Activated naive CD8-positive, alpha-beta T cell treated with anti-CD3 and anti-CD28 coated beads, Interleukin-2, amount 50 U/mL, for 24 hours (primary cell): ENCODE measurements at places on chromosomes 11 and 22.

- no peak for DNase-seq
These were observed 23.8 kb downstream of the CTR9 start for GRCh38 chr11:10774811-10775210.

DNA sequence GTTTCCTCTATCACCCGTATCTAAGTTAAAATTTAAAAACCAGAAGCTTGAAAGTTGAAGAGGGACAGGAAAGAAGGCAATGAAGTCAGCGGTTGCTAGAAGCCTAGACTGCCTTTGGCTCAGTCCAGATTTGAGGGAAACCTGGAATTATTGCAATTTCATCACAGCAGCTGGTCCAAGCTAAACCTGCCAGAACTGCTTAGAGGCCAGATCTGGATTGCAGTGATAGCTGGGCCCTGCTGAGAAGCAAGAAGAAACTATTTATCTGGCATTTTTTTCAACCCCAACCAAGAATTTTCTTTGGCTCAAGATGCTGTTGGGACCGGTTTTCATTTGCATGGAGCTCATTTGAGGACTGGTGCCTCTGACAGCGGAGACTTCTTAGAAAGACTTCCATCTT is 121.5 kb upstream of the TEAD1 start:
- no peak for DNase-seq

- DNase-seq = no peak
These were observed 494 bp downstream of the CHID1 start for GRCh38 chr11:910044-910588.

- DNase-seq = no peak
These were observed 7.1 kb upstream of the VWA5A start for GRCh38 chr11:124108156-124108555.

- no peak for DNase-seq
These were observed 24.9 kb downstream of the CLTCL1 start for GRCh38 chr22:19266547-19267086.

- DNase-seq = no peak
These were observed 121.8 kb upstream of the PAX6 start for GRCh38 chr11:31932879-31933278.

- no peak for DNase-seq
These were observed 45.1 kb upstream of the CBX7 start for GRCh38 chr22:39197578-39197977.

DNA sequence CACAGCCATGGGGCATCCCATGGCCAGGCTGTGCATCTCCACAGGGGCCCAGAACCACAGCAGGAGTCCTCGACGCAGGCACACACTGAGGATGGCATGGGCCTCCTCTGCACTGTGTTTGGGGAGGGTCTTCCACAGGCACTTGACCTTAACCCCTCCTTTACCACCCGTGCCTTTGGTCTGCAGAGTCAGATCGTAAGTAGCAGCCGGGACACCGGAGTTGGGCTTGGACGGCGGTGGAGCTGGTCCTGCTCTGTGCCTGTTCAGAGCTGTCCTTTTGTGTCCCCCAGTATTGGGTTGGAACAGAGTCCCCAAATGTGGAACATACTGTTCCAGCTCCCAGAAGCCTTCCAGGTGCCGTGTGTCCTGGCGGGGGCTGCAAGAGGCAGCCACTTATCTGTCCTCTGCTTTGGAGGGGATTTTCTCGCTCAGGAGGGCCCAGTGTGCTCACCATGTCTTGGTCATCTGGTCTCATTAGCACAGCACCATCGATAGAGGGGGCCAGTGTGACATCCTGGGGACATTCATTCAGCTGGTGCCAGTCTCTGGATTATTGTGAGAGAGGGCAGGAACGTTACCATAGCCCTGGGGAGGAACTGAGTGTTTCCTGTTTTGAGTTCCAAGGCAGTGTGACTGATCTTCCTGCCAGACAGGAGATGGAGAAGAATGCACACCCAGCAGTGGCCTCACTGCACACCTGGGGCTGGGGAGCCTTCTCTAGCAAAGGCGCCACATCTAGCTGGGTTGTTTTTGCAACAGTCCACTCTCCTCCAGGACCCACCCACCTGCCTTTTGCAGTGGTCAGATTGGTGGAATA is 12.4 kb downstream of the CRELD2 start:
- peak; percentile 70 for DNase-seq

- no peak for DNase-seq
These were observed 8.3 kb downstream of the CDON start for GRCh38 chr11:126054408-126054807.

DNA sequence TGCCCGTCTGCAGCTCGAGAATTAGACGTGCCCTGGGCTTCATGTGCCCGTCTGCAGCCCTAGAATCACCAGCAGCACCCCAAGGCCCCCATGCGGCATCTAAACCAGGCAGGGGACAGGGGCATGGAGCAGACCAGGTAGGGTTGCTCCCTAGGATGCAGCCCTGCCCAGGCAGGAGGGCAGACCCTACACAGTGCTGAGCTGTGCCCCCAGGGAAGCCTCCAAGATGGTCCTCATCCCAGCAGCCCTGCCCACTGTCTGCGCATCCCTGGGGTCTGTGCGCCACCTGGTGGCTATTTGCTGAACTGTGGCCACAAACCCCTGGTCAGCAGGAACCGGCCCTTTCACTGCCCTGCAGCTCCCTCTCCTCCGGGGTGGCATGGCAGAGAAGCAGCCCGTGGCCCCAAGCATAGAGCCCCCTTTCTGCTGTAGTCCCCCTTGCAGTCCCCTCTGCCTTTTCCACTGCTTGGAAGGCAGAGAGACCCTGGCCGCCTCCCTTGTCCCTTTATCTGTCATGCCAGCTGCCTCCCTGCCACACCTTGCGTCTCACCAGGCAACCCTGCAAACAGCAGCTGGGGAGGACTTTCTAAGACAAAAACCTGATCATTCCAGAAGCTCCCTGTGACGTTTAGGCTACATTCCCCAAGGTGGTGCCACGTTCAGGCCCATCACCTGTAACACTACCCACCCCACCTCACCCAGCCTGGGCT is 86.6 kb downstream of the KCNQ1 start:
- peak; percentile 78 for DNase-seq

- no peak for DNase-seq
These were observed 7.7 kb upstream of the LTO1 start for GRCh38 chr11:69682681-69683326.

DNA sequence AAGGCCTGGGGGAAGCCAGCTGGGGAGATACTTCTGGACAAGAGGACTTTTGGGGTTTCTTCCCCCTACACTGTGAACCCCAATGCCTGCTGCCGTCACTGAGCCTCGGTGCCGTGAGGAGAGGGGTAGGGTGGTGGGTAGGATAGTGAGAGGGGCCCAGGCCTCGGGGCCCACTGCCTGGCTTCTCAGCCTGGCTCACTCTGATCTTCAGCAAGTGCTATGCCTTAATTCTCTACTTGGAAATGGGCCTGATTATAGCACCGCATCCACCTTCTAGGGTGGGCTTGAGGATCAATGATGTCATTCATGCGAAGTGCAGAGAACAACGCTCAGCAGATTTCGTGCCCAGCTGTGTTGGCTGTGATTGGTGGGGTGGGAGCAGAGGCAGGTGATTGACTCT is 76.7 kb upstream of the NECTIN1 start:
- no peak for DNase-seq

DNA sequence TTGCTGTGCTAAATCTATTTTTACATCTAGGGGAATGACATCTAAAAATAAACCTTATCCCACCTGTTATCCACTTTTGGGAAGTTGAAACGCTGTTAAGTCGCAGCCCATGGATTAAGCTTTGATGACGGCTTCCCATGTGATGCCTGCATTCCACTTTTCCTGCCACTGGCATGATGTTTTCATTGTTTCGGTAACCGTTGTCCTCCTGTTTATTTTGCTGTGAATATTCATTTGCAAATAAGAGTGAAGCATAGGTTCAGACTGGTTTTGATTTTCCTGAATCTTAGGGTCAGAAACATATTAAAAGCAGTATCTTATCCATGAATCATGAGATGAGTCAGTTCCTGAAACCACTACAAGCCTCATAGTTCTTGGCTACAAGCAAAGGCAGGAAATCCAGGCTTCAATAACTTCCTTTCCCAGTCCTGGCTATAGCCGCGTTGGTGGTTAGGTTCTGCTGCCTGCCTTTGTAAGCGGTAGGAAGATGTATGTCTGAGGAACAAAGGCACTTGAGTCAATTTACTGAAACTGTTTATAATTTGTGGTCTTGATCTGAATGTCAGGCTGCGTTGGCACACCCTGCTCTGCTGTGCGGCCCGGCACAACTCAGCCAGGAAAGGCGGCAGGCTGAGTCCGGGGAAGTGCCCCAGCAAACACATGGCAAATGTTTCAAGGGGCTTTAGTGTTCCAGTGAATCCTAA is 19.4 kb downstream of the TEAD1 start:
- DNase-seq = no peak

DNA sequence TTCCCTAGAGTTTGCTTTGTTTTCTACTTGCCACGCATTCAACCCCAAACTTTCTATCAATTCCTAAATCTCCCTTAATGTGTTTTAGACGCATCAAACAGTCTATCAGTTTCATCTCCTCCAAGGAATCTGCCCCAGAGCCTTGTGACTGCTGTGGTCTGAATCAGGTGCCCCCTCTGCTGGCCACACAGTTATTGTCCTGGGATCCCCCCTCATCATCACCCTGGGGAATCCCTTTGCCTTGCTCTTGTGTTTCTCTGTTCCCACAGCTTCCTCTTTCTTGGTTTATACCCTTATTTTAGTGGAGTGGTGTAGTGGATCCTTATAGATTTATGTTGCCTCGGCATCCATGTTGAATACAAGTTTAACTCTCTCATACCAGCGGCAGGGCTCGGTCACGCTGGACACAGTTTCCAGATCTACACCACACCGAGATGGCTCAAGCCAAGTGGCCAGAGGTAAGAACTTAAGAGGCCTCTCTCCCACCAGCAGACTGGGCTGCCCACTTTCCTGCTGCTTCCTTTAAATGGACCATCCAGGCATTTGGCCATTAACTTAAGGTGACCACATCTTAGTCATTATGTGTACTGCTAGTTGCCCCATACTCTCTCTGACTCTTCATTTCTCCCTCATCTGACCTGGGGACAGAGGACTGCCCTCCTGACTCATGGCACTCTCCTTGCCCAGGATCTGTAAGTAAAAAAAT is 8.2 kb downstream of the UPB1 start:
- DNase-seq = peak; percentile 79

- DNase-seq = no peak
These were observed 23.7 kb downstream of the SLC37A2 start for GRCh38 chr11:125086633-125087296.

- no peak for DNase-seq
These were observed 820.8 kb downstream of the DLG2 start for GRCh38 chr11:84806354-84806753.

GRCh38 chr22:44698531-44699421 is 3.2 kb upstream of the PRR5 start:
- no peak for DNase-seq

DNA sequence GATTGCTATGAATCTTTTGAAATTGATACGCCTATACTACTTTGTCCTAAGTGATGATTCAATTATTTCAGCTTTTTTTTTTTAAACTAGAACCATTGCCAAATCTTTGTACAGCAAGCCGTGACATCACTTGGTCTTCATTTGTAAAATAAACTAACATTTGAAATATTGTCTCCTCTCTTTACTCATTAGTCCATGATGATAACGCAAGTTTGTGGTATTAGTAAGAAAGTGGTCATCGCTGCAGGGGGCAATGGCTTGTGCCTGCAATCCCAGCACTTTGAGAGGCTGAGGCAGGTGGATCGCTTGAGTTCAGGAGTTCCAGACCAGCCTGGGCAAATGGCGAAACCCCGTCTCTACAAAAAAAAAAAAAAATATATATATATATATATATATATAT is 12.9 kb upstream of the ARHGAP42 start:
- no peak for DNase-seq

DNA sequence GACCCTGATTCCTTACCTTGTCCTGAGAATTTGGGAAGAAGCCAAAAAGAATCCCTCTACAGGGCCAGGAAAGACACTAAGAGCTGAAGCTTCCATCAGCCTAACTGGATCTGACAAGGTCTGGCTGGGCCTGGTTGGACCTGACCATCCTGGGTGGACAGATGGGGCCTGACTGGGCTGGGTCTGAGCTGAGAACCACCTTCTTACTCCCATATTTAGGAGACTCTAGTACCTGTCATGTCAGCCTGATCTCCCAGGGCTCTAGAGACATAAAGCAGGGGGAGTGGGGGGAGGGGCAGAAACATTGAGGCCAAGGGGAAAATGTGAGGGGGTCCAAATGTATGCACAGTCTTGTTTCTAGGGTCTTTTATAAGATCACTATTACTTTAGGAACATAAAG is 129.9 kb downstream of the BUD13 start:
- DNase-seq = no peak

- DNase-seq = no peak
These were observed 143.6 kb upstream of the TRPC6 start for GRCh38 chr11:101727451-101727850.

- DNase-seq = peak; percentile 51
These were observed 43.7 kb downstream of the CD82 start for GRCh38 chr11:44608991-44609782.

DNA sequence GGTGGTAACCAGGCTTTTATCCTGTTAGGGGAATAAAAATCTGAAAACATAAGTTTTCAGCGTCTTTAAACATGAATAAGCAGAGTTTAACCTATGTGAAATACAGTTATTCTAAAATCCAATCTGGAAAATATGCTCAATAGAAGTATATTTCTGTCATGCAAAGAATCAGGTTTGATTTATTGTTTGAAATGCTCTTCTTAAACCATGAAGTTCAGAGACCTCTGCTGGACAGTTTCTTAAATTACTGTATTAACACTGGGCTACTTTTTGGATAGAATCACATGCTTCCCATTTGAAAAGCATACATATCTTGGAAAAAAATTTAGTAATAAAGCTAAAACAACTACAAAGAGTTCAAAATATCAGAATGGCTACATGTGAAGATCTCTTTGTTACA is 25.4 kb downstream of the APIP start:
- DNase-seq = no peak

- DNase-seq = no peak
These were observed 98.5 kb upstream of the CSNK2A3 start for GRCh38 chr11:11451501-11452005.

DNA sequence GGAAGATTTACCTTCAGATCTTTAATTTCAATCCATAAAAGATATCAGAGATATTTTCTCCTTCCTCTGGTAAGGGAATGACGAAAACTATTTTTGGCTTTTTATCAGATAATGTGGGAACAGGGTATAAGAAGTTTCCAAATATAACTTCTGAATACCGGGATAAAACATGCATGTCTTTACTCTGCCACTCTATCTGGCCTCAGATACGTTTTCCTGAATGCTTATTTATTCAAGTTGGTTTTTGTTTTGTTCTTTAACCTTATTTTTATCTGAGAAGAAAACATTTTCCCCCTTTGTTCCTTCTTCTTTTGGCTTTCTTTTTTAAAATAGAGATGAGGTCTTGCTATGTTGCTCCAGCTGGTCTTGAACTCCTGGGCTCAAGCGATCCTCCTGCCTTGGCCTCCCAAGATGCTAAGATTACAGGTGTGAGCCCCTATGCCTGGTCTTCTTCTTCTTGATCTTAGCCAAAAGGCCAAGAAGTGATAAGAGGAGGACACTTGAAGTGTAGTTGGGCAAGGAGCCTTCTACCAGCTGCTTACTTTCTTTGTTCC is 1.5 kb downstream of the SERPIND1 start:
- no peak for DNase-seq

DNA sequence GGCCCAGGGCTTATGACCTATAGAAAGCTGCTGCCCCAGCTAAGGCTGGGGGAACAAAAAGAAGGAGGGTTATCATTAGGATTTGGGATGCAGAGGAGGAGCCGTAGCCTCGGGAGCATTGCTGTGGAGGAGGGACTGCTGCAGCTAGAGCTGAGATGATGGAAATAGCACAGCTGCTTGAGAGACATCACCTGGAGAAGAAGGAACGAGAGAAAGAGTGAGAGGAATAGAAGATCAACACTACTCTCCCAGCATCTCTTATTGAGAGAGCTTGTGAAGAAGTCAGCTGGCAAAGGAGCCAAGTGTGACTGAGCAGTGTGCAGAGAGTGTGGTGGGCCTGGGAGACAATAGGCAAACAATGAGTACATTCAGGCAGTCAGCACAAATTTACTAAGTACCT is 100.7 kb upstream of the PLET1 start:
- DNase-seq = no peak
